CD4-positive, alpha-beta memory T cell (primary cell): ENCODE measurements at places on chromosomes 7 and 10. TPM values are rescaled to one million over a fixed set of nuclear protein-coding genes. Genes with fewer than 3 reads are reported as not detected.

Gene PROSER2
- polyA plus RNA-seq: 0.18 TPM

Gene ADAMTS14
- polyA plus RNA-seq: not detected

DNA sequence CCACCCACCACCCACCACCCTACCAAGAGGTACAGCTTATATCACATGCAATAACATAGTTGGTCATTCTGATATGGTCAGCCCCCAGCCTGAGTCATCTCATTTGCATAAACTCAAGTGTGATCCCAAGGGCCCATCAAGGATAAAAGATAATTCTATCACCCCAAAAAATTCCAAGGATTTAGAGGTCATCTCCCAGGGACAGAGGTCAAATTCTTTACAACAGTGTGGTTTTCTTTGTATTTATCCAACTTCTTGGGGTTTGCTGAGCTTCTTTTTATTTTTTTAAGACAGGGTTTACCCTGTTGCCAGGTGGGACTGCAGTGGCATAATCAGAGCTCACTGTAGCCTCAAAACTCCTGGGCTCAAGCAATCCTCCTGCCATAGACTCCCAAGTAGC lies 9.4 kb upstream of the GTPBP10 start:
- no peak for DNase-seq

DNA sequence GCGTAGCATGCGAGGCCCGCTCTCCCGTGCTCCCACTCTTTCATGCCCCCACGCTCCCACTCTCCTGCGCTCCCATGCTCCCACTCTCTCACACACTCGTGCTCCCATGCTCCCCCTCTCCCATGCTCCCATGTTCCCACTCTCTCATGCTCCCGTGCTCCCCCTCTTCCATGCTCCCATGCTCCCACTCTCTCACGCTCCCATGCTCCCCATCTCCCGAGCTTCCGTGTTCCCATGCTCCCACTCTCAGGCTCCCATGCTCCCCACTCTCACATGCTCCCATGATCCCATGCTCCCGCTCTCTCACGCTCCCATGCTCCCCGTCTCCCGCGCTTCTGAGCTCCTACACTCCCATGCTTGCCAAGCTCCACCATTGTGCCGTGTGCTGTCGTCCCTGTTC lies 84.4 kb upstream of the ANLN start:
- no peak for DNase-seq

DNA sequence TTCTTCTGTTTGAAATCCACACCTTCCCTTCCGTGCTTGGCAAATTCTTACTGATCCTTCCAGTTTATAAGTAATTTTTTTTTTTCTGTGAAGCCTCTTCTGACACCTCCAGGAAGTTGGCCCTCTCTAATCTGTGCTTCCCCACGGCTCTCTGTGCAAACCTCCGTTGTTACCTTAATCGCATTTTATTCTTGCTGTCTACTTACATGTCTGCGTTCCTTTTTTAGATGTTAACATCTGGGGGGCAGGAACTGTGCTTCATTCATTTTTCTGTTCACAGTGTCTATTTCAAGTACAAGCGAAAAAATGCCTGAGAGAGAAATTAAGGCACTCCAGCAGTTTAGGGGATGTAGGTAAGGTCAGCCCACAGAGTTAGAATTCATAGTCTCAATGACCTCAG lies 8.4 kb upstream of the CAMK1D start:
- no peak for DNase-seq

Gene HDAC9
- not detected for polyA plus RNA-seq

Gene EN2
- polyA plus RNA-seq: not detected

Gene TAS2R3
- not detected for polyA plus RNA-seq

- DNase-seq: no peak
These were observed 687.5 kb downstream of the SORCS3 start for GRCh38 chr10:105328503-105329133.

- DNase-seq: no peak
These were observed 60.7 kb downstream of the GPAM start for GRCh38 chr10:112122827-112123226.

Gene MACC1
- not detected for polyA plus RNA-seq
